ENCODE measurements at places on chromosomes 1 and 21.

- no peak for DNase-seq
Observed at GRCh38 chr1:110643879-110644472, 30.8 kb downstream of the KCNA3 start.

GRCh38 chr1:47710329-47711071 lies 272.7 kb downstream of the FOXD2 start:
- peak; percentile 30 for DNase-seq

DNA sequence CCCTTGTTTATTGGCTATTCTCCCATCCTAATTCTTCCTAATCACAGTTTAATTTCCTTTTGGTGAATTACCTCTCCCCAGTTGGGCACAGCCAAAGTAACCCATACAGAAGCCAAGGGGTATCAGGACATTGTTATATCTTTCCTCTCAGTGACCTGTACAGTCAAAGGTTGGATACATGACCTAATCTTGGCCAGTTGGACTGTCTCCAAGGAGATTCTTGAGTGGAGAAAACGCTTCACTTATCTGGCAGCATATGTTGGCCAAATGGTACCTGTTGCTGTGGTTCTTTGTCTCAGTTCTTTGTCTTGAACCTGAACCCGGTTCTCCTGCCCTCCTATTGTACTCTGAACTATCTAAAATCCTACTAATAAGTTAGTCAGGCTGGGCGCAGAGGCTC lies 15.3 kb upstream of the TBCE start:
- DNase-seq, result no peak

GRCh38 chr21:36759348-36760083 lies 60.6 kb downstream of the SIM2 start:
- DNase-seq, result no peak

- no peak for DNase-seq
Observed at GRCh38 chr1:18045203-18045602, 62.4 kb upstream of the IGSF21 start.

GRCh38 chr1:9476790-9477463 lies 62.3 kb upstream of the SLC25A33 start:
- DNase-seq, result no peak

- DNase-seq, result no peak
Observed at GRCh38 chr1:59333626-59334277, 36.9 kb downstream of the FGGY start.

DNA sequence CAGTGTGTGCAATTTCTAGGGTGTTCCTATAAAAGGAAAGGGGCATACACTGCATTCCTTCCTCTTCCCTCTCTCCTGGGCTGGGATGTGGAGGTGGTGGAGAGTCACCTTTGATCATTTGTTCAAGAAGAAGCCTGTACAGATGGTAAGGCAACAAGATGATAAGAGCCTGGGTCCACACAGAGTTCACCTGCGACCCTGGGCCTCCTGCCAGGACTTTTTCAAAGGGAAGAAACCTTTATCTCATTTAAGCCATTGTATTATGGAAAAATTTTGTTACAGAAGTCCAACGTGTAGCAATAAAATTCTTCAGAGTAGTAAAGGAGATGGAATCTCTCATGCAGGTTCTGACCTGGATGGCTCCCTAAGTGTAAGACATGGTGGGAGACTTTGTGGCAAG lies 189.1 kb downstream of the MIS18A start:
- no peak for DNase-seq

DNA sequence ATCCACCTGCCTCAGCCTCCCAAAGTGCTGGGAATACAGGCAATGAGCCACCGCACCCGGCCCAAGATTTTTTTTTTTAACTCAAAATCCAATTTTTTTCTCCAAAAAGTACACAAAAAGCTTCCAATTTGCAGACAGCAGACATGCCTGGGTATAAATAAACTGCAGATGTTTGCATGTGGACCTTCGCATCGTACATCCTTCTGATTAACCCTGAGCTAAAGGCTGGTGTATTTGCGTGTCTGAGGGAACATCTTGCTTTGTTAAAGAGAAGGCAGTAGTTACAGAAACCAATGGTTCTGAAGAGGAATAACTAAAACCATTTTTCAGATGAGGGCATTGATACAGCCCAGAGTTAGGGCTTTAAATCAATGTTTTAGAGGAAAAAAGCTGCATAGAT lies 12.7 kb downstream of the BCAR3 start:
- DNase-seq, result no peak

GRCh38 chr21:37407719-37408420 lies 41.3 kb downstream of the DYRK1A start:
- peak; percentile 52 for DNase-seq

- no peak for DNase-seq
Observed at GRCh38 chr1:32742199-32742947, 39.8 kb upstream of the SYNC start.

- no peak for DNase-seq
Observed at GRCh38 chr1:66327588-66327987, 206.4 kb upstream of the SGIP1 start.

DNA sequence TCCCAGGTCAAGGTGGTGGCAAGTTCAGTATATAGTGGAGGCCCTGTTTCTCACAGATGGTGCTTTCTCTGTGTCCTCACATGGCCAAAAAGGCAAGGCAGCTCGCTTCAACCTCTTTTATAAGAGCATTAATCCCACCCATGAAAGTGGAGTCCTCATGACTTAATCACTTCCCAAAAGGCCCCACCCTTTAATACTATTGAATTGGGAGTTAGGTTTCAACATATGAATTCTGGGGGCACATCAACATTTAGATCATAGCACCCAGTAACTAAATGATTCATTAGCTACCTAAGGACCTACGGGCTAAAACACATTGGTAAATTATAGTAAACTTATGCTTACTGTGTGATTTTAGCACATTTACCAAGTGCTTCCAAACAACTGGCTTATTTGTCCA lies 317.9 kb downstream of the LTN1 start:
- DNase-seq, result no peak

DNA sequence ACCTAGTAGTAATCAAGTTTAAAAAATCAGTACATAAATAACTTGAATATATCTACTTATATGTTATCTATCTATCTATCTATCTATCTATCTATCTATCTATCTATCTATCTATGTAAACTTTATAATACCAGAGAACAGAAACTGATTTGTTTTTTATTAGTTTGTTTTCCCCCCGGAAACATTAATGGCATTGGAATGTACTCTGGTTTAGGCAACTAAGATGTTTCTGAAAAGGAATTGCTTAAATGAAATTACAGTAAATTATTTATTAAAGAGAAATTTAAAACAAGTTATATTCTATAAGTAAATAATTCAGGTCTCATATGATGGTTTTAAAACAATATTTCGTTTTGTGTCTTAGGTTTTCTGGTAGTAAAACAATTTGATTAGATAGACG lies 681.0 kb upstream of the ADAMTS5 start:
- peak; percentile 15 for DNase-seq

- peak; percentile 79 for DNase-seq
Observed at GRCh38 chr1:166166698-166167571, at the start of gene FAM78B. FAM78B (minus strand) TSS chr1:166167001; CDS start chr1:166166248, 753 bp downstream.

- DNase-seq, result no peak
Observed at GRCh38 chr1:220681220-220681880, 8.8 kb upstream of the C1orf115 start.

- DNase-seq, result peak; percentile 73
Observed at GRCh38 chr1:42937141-42937696, 21.4 kb downstream of the SLC2A1 start.

DNA sequence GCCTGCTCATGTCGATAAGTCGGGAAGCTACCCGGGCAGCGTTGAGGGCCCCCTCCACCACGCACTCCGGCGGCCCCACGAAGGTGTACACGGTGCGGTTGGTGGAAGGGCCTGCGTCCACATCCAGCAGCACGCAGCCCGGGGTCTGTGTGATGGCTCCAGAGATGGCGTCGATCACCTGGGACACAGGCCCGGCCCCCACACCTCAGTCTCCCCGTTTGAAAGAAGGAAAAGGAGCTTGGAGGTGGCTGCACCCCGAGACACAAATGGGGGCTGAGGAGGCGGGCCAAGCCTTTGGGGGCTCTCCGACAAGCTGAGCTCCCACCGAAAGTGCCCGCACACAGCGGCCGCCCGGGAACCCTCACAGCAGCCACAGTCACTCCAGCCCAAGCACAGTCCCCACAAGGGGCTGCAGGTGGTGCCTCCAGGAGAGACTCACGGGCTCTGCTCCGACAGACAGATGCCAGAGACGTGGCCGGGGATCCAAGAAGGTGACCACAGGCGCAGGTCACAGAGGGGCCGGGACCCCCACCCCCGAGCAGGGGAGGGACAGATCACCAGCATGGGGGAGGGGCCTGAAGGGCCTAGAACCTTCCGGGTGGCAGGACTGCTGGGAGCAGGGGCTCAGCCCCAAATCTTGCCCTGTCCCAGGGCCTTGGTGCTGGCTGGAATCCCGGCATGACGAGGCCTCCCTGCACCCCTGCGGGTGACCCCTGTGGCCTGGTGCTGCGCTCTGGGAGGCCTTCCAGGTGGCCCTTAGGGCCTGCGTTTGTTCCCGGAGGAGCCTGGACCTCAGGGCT lies 1.0 kb downstream of the FTCD start:
- DNase-seq, result no peak

GRCh38 chr1:1430114-1430982 lies 5.1 kb upstream of the VWA1 start:
- peak; percentile 52 for DNase-seq

GRCh38 chr1:222697203-222697602 lies 15.1 kb downstream of the AIDA start:
- DNase-seq, result no peak

- no peak for DNase-seq
Observed at GRCh38 chr21:33109574-33110339, 39.8 kb downstream of the OLIG1 start.

- no peak for DNase-seq
Observed at GRCh38 chr1:207054491-207054890, 1.4 kb downstream of the PFKFB2 start.

- DNase-seq, result peak; percentile 88
Observed at GRCh38 chr1:185733818-185734735, at the start of gene HMCN1. HMCN1 (plus strand) TSS chr1:185734391; CDS start chr1:185734780, 389 bp downstream.

DNA sequence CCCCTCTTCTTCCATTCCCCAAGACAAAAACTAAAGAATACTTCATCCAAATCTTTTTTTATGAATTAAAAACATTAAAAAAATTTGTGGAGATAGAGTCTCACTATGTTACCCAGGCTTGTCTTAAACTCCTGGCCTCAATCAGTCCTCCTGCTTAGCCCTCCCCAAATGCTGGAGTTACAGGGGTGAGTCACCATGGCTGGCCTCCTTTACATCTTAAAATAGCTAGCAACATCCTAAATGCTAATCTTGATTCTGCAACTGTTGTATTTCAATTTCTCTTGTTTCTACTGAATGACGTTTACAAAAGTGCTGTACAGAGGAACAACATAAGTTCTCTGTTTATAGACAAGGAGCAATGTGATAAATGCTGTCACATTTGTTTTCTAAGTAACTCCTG lies 483.5 kb downstream of the ADGRL2 start:
- DNase-seq, result peak; percentile 21

DNA sequence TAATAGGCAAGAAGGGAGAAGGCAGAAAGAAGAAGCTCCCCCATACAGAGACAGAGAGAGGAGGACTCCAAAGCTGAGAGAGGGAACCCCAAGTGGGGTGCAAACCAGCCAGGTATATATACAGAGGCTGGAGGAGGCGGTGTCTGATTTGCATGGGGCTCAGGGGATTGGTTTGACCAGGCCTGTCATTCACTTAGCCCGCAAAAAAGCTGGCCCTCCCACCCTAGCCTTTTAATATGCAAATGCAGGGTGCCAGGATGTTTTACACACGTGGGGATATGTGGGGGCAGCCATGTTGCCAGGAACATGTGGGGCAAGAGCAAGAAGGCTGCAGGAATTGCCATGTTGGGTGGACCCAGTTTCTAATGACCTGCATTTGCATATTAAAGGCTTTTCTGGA lies 37.0 kb upstream of the TENT5B start:
- no peak for DNase-seq

GRCh38 chr1:48665708-48666407 lies 110.8 kb downstream of the BEND5 start:
- no peak for DNase-seq

DNA sequence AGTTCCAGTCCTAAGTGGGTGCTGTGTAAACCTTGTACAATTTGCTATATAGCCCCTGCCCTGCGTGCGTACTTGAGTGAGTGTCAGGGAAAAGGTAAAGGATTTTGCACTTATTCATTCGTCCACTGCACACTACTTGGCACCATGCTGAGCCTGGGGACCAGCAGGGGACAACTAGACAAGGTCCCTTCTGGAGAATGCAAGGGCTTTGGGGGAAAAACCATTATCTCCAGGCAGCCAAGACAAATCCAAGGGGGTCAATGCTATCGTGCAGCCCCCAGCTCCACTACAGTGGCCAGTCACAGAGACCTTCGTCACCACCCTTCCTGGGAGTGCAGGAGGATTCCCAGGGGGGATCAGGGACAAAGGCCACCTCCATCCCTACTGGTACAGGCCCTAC lies 39.7 kb downstream of the MATN1 start:
- no peak for DNase-seq

GRCh38 chr1:63799820-63800219 lies 26.0 kb downstream of the ROR1 start:
- peak; percentile 90 for DNase-seq

DNA sequence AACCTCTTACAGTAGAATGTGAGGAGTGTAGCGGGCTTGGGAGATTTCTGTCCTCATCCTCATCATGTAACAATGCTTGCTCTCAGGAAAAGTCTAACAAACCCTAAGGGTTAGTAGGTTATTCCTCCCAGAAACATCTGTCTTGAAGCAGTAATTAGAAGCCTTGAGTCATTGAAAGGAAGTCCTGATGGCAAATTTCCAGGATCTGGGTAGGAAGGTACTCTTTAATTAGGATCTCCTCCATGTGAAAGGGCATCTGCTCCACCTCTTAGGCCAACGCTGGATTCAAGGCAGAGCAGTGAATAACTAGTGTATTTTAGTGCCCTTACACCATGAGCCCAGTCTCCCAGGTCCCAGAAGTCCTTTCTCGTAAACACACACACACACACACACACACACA lies 106.6 kb upstream of the BARHL2 start:
- DNase-seq, result no peak

- DNase-seq, result peak; percentile 64
Observed at GRCh38 chr1:179031855-179032513, 6.3 kb downstream of the FAM20B start.

GRCh38 chr1:229378586-229379367 lies 35.9 kb upstream of the CCSAP start:
- peak; percentile 25 for DNase-seq

- no peak for DNase-seq
Observed at GRCh38 chr1:113608399-113608798, 150.9 kb downstream of the PHTF1 start.

DNA sequence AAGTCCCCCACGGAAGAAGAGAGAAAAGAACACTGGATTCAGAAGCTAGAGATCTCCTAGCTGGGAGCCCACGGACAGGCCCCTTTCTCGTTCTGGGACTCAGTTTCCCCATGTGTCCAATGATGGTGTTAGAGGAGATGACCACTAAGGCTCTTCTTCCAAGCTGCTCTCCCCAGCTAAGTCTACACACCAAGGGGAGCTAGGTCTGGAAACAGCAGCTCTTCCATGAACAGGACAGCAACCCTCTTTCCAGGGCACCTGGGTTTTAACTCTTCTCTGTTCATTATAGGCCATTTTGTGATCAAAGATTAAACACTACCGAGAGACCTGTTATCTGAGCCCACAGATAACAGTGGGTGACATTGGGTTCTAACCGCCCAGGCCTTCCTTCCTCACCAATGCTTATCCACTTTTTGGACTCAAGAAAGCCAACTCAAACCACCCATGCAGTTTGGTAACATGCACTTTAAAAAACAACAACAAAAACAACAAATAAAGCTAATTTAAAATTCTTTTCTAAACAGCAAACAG lies 85.9 kb downstream of the MRPL37 start:
- DNase-seq, result no peak

- DNase-seq, result no peak
Observed at GRCh38 chr1:231163830-231164427, 2.1 kb downstream of the TRIM67 start.

Measured in fibroblast of skin of right biceps (primary cell).